ENCODE measurements at places on chromosomes 16 and 17.

- DNase-seq: no peak
Measured at GRCh38 chr16:14324581-14324980, 253.5 kb downstream of the MRTFB start.

DNA sequence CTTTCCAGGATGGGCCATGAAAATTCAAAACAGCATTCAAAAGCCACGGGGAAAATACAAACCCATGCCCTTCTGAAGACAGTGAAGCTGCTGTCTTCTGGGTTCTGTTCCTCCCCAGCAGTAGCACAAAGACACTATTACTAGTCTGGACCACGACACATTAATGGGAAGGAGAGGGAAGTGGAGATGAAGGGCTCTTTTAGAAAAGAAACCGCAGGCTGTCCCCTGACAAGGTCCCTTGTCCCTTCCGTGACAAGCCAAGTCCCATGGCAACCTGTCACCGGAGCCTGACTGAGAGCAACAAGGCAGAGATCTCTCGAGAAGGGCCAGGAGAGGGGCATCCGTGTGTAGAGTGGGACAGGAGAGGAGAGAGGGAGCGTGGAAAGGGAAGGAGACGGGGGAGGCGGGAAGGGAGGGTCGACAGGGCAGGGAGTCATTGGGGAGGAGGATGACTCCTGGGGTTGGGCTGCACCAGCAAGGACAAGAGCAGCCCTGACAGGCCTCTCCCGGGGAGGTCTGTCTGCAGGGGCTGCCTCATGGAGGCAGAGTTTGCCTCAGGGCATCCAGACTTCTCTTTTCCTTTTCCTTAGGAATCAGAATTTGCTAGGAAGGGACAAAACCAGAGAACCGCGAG is 436.2 kb downstream of the SLC39A11 start:
- no peak for DNase-seq

DNA sequence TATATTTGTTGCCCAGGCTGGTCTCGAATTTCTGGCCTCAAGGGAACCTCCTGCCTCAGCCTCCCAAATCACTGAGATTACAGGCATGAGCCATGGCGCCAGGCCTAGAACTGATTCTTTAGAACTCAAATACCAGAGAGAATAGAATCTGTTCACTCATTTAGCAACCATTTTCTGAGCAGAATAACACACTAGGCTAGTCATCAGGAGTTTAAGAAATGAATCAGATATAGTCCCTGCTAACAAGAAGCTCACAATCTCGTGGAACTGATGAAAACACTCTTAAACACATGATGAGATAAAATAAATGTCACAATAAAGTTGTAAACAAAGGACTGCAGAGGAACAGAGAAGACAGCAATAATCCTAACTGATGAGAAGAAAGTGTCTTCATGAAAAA is 55.8 kb upstream of the ADCY9 start:
- peak; percentile 41 for DNase-seq

- no peak for DNase-seq
Measured at GRCh38 chr17:63698381-63698885, 1.5 kb downstream of the LIMD2 start.

GRCh38 chr17:15006421-15007128 is 258.6 kb downstream of the PMP22 start:
- no peak for DNase-seq

GRCh38 chr16:73543331-73543969 is 495.5 kb upstream of the ZFHX3 start:
- DNase-seq: no peak

DNA sequence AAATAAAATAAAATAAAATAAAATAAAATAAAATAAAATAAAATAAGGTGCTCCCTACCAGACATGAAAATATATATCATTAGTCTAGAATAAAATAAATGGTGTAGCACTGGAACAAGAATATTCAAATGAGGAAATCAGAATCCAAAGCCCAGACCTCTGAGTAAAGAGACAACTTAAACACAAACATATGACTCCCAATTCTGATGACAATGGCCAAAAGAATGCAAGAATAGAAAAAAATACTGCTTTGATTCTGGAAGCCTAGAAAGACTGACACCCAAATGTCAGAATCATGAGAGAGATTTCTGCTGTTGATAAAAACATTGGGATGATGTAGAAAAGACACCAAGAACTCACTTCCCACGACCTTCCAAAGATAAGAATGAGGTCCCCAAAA is 27.9 kb downstream of the MYOCD start:
- DNase-seq: no peak

GRCh38 chr16:1433756-1434155 is 2.9 kb downstream of the PERCC1 start:
- DNase-seq: no peak

DNA sequence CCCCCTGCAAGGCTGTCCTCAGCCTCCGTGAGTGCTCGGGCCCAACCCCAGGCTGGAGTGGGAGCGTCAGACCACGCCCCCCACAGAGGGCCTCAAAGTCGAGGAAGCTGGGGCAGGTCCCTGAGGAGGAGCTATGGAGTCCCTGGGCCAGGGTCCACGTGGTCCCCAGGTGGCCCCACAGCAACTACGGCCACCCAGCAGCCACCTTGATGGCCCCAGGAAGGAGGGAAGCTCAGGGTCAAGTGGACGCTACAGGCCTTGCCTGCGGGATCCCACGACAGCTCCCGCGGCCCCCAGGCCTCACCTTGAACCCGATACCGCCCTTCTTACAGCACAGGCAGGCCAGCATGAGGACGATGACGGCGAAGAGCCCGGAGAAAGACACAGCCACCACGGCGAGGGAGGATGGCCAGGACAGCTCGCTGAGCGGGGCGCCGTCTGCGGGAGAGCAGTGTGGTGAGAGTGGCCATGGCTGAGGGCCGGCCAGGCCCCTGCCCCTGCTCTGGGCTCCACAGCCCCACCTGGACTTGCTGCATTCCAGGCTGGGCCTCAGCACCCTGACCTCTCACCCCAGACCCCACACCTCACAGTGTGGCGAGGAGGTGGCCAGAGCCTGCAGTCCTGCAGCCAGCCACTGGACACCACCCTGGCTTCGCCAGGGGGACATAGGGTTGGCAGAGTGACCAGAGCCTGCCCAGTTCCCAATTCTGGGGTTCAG is 31.1 kb upstream of the PVALEF start:
- no peak for DNase-seq

DNA sequence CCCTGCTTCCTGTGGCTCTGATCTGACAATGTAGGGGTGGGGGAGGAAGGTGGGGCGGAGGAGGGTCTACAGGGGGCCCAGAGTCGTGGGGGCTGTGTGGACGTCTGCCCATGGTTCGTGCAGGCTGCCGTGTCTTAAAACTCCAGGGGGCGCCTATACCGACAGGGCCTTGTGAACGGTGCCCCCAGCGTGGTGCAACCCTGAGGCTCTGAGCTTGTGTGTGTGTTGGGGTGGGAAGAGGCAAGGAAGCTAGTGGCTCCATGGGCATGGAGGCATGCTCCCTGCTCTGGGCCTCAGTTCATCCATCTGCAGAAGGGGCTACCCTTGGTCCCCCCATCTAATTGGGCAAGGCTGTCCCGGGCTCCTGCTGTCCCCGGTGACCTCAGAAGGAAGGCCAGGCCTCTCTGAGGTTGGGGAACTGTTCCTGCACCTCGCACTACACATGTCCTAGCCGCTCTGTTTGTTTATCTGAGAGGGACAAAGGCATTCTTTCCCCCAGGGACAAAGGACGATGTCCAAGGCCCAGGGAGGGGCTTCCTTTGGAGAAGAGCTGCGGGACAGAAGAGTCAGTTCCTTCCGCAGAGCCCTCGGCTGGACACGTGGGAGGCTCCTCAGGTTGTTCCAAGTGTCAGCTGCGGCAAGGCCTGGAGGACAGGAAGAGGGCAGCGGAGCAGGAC is 13.5 kb downstream of the CA4 start:
- no peak for DNase-seq

DNA sequence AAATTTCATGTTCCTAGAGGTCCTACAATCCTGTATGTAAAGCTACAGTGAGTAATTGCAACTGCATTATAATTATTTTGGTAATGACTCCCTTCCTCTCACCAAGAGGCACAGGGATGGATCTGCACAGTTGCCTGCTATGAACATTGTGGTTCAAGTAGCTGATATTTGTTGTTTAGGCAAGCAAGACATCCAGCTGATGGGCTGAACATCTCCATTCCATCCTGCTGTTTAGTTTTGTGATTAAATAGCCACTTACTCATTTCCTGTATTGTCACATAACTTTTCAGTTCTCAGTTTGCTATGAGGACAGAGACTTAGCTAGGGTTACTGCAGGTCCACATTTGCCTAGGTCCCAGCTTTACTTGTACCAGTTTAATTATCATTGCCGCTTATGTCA is 181.2 kb upstream of the TBX2 start:
- peak; percentile 27 for DNase-seq

- DNase-seq: peak; percentile 60
Measured at GRCh38 chr16:82761236-82761635, 134.5 kb downstream of the CDH13 start.

DNA sequence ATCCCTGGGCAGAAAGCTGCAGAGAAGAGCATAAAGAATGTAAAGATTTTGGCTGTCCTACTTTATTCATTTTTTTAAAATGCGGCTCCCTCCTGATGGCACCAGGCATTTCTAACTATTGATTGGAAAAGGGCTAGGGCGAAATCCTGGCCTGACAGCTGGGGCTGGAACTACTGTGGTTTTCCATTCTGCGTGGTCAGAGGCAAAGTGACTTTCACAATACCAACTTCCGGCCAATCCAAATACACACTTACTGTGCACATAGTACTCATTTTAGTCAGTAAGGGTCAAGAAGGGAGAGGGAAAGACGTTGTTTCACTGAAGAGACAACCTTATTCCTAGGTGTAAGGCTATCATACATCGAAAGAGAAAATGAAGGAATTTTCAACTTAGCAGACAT is 113.8 kb upstream of the PMFBP1 start:
- no peak for DNase-seq
